ENCODE measurements at places on chromosomes 2 and 18.

- no peak for DNase-seq
Measured at GRCh38 chr2:136135921-136136906, 18.3 kb upstream of the CXCR4 start.

DNA sequence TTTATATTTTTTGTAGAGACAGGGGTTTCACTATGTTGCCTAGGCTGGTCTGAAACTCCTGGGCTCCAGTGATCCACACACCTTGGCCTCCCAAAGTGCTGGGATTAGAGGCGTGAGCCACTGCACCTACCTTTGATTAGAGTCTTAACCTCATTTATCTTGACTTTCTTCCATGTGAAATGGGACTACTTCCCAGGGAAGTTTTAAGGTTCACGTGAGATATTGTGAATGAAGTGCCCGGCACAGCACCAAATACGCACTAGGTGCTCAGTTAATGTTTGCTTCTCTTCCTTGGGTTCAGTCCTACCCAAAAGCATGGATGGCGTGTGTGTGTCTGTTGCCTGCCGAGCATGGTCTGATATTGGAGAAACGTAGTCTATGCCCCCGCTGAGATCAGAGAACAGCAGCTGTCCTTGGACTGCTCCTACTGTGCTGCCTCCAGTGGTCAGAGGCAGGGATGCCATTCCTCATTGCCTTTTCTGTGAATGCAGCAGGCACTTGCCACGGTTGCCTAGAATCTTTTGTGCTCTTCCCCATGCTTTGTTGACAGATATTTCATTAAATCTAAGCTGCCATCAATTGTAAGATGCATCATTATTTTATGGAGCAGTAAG lies 12.3 kb upstream of the TFCP2L1 start:
- no peak for DNase-seq

DNA sequence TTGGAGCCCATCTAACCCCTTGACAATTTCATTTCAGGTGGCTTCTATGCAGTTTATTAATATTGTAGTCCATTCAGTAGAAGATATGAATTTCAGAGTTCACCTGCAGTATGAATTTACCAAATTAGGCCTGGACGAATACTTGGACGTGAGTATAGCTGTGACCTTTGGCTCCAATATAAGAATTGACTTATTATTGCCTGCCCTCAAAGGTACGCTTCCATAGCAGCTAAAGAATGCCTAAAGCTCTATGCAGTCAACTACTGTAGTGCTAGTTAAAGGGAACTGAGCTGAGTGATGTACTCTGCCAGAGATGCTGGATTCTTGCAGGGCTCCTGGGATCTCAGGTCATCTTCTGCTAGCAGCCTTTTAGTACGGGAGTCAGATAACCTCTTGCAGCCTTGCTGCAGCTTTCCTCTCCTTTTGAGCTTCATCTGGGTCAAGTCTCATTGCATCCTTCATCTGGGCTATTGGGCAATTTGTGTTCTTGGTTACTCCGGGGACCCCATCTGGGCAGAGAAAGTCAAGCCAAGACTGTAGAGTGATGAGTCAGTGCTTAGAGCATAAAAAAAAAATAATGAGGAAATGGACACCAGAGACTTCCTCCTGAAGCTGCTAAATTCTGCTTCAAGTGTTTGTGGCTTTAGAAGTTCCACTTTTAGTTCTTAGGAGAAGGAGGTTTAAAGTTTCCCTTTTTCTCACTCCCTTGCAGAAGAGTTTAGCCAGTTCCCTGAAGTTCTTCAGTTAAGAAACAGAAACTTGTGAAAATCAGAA lies 105.6 kb downstream of the PRPF40A start:
- DNase-seq, result peak; percentile 64

- no peak for DNase-seq
Measured at GRCh38 chr2:239882781-239883180, 142.4 kb downstream of the NDUFA10 start.

DNA sequence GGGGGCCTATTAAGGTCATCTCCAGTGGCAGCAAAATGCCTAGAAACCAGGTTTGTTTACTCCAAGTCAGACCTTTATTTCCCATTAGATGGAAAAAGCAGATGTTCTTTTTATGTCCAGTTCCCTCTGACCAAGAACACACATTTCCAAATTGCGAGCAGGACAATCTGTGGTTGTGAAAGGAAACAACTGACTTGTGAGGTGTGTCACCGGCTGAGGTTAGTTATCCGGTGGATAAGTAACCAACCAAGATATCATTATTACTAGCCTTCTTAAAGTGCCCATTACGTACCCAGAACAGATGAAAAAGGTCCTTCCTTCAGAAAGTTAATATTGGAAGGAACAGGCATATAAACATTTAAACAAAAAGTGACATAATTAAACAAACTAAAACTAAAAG lies 112.9 kb downstream of the THADA start:
- peak; percentile 66 for DNase-seq

GRCh38 chr2:85718009-85718391 lies 23.8 kb downstream of the GNLY start:
- DNase-seq, result no peak

DNA sequence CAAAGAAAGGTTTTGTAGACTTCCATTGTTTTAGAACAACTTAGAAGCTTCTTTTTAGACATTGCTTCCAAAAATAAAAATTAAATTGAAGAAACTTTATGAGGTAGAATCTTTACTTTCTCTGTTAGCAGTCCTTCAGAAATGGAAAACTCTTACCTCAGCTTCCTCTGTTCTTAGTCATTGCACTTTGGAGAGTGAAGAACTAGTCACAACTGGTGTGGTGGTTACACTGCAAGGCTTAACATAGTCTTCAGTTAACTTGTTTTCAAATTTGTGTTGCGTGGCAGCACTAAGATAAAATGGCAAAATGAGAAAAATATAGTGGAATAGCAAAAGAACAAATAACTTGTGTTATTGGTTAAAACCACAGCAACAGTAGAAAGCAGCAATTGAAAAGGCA lies 332.6 kb downstream of the KIAA1328 start:
- DNase-seq, result no peak

DNA sequence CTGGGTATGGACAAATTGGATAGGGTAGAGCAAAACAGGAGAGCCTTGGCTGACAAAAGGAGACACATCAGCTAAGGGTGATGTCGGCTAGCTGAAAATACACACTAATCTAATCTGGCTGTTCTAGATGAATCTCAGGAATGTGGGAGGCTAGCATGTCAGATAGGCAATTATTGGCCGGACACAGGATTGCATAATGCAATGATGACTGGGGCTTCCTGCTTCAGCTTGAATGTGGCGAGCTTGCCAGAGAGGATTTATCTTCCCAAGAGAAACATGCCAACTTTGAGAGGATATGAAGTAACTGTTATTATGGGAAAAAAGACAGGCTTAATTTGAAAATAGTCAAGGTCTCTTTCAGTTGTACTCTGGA lies 102.4 kb downstream of the TRIB2 start:
- no peak for DNase-seq

DNA sequence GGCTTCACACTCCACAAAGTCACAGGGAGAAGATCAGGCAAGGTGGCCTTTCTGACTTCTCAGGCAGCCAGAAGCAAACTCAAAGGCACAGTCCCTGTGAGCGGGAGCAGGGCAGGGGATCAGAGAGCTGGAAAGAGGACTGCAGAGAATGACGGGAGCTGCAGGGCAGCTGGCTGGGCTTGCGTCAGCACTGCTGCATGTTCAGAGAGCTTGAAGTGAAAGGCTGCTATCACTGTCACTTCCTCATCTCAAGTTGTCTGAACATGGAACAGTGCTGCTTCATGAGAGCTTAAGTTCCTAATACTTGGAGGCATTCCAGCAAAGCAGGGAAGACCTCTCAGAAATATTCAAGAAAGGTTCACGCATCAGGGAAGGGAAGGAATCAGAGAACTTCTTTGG lies 20.4 kb downstream of the TGFBRAP1 start:
- no peak for DNase-seq

GRCh38 chr2:158487419-158487818 lies 30.7 kb downstream of the PKP4 start:
- no peak for DNase-seq

DNA sequence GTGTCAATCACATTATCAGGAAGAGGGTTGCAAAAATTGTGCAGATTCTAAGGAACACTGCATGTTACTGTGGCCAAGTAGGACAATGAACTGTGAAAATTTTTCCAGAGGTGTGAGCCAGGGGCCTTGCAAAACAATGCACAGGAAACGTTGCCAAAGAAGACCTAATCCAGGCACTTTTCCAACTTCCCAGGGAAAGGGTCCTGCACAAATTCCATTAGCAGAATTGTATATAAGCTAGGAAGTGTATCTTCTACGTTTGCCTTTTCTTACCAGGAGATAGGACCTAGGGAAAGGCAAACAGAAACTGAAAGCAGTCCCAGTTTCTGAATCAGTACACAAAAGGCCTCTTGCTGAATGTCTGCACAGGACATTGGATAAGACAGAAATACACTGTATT lies 1888.3 kb upstream of the CELF4 start:
- no peak for DNase-seq

Measured in GM12878 (cell line).